Naive B cell (primary cell): ENCODE measurements at places on chromosomes 7 and 10. TPM values are rescaled to one million over a fixed set of nuclear protein-coding genes. Genes with fewer than 3 reads are reported as not detected.

- peaks cover 5% of the 10 kb centered on the region for H3K36me3 ChIP-seq
- H3K27ac ChIP-seq, result no peak overlapping the region
- H3K4me1 ChIP-seq, result no peaks in the 10 kb centered on the region
- H3K27me3 ChIP-seq, result peaks cover 4% of the 10 kb centered on the region
- no peak for DNase-seq
Measured at GRCh38 chr7:157444011-157444842, 107.4 kb downstream of the DNAJB6 start.

DNA sequence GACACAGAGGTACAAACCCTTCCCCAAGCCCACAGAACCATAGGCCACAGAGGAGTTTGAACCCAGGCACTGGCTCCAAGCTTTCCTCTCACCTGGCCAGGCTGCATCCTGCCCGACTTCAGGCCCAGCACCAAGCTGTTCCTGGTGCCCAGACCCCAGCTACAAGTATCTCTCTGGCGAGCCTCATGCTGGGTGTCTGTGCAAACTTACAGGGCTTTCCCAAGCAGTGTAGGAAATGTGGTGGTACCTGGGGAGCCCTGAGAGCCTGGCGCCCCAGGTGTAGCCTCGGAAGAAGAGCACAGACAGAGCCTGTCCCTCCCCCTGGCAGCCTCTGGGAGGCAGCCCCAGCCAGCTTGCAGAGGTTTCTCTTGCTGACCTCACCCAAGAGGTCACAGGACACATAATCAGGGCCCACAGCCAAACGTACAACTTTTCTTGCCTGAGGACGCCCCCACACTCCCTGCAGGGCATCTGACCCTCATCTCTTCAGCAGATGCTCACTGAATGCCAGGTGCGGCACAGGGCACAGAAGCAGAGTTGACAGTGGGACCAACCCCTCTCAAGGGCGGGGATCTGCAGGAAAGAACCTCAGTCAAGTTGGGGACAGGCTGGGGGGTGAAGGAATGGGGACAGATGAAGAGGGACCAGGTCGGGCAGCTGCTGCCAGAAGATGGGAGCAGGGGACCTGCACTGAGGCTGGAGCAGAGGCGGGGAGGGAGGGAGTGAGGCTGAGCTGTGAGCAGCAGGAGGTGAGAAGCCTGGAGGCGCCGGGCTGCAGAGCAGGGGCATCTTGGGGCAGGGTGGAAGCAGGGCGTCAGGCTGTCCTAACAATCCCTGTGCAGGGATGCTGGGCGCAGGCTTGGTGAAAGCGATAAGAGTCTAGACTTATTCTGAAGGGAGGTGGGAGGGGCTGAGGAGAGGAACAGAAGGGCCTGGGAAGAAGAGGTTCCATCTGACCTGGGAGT is 16.3 kb upstream of the MYL7 start:
- no peaks in the 10 kb centered on the region for H3K4me1 ChIP-seq
- H3K36me3 ChIP-seq, result no peaks in the 10 kb centered on the region
- H3K27me3 ChIP-seq, result no peaks in the 10 kb centered on the region
- H3K27ac ChIP-seq, result no peak overlapping the region
- no peak overlapping the region for H3K4me3 ChIP-seq

GRCh38 chr10:126075009-126075408 is 178.6 kb downstream of the FANK1 start:
- H3K27me3 ChIP-seq, result peaks cover 40% of the 10 kb centered on the region
- no peak overlapping the region for H3K4me3 ChIP-seq
- no peak for DNase-seq
- H3K36me3 ChIP-seq, result no peaks in the 10 kb centered on the region
- H3K27ac ChIP-seq, result no peak overlapping the region

DNA sequence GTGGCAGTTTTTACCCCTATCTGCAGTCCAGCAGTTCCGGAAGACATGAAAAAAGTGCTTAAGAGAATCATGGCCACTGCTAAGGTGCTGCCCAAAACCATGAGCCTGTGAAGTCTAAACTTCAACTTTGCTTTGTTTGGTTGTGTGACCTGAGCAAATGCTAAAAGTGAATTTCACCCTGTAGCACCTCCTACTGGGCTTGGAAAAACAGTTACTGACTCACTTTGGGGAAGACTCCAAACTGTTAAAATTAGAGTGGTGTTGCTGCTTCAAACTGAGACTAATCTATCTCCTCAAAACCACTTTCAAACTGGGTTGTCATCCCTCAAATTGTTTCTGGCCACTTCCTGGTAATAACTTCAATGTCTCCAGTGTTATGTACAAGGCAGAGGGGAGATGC is 21.3 kb downstream of the MKX start:
- no peaks in the 10 kb centered on the region for H3K36me3 ChIP-seq
- H3K4me1 ChIP-seq, result no peaks in the 10 kb centered on the region
- DNase-seq, result no peak

DNA sequence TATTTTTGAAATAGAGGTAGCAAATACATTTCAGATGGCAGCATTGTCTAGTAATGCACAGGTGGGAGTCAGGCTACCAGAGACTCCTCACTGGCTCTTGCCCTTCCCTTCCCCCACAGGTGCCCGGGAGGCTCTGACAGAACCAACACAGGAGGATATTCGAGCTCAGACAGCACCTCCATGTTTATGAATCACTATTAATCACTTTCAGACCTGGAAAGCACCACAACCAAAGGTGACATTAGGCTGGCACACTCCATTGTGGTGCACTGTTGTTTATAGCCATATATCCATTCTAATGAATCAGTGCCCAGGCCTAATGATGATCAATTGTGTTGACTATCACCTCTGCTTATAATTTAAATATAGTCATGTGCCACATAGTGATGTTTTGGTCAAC is 107.8 kb upstream of the NAMPT start:
- peaks cover 8% of the 10 kb centered on the region for H3K36me3 ChIP-seq
- no peak overlapping the region for H3K4me3 ChIP-seq
- no peaks in the 10 kb centered on the region for H3K4me1 ChIP-seq
- peaks cover 37% of the 10 kb centered on the region for H3K27me3 ChIP-seq

GRCh38 chr7:142301299-142301698 is 43.4 kb upstream of the PRSS58 start:
- no peak for DNase-seq
- H3K4me3 ChIP-seq, result no peak overlapping the region
- peaks cover 4% of the 10 kb centered on the region for H3K4me1 ChIP-seq
- peaks cover 5% of the 10 kb centered on the region for H3K27me3 ChIP-seq
- H3K36me3 ChIP-seq, result no peaks in the 10 kb centered on the region

GRCh38 chr10:30639946-30640786 is 10.6 kb upstream of the LYZL2 start:
- H3K36me3 ChIP-seq, result no peaks in the 10 kb centered on the region
- H3K4me1 ChIP-seq, result no peaks in the 10 kb centered on the region
- H3K27me3 ChIP-seq, result peaks cover 29% of the 10 kb centered on the region
- no peak overlapping the region for H3K27ac ChIP-seq

DNA sequence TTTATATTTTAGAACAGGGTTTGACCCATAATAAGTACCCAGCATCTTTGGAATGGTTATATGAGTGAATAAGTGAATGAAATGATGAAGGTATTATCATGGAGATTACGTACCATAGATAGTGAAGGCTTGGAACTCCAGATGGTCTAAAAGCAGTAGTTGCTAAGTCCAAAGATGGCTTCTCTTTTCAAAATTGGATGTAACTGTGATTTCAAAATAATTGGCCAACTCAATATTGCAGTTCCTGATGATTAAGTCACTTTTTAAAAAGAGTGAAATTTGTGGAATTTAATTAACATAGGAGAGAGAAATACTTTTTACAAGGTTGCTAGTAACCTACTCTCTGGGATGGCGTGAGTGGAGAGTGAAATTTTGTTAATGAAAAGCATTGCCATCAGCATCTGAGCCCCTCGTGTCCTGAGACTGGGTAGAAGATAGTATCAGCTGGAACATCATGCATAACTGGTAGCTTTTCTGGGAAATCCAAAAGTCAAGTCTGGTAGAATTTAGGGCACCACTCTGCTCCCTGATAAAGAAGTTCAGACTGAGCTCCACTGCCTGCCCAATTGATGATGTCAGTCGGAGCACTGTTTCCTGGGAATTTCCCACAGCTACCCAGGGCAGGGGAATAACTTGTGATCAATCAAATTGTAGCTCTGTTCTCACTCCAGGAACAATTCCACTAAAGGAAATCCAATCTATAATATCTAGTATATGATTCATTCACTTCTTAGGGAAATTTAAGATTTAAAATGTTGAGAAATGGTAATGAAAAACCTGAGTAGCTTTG is 3.2 kb downstream of the GPR141 start:
- H3K4me3 ChIP-seq, result no peak overlapping the region
- peaks cover 30% of the 10 kb centered on the region for H3K4me1 ChIP-seq
- DNase-seq, result no peak
- H3K36me3 ChIP-seq, result peaks cover 4% of the 10 kb centered on the region
- peaks cover 53% of the 10 kb centered on the region for H3K27me3 ChIP-seq

DNA sequence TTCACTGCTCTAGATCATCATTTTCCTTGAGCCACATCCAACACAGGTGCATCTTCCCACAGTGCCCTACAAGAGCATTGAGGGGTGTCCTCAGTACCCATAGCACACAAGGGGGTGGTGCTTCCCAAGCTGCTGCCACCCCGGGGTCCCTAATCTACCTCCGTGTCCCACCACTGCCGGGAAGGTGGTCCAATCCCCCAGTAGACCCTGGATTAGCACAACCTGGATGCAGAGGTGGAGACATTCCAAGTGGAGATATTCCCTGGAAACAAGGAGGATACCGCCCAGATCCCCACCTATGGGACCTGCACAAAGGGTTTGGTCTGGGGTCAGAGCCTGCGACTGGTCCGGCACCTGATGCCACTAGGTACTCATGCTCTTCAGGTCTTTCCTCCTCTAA is 284.8 kb upstream of the PPP2R2D start:
- no peaks in the 10 kb centered on the region for H3K4me1 ChIP-seq
- H3K27me3 ChIP-seq, result peaks cover 18% of the 10 kb centered on the region
- DNase-seq, result no peak
- H3K4me3 ChIP-seq, result no peak overlapping the region
- no peak overlapping the region for H3K27ac ChIP-seq

- H3K4me1 ChIP-seq, result peaks cover 35% of the 10 kb centered on the region
- H3K27me3 ChIP-seq, result no peaks in the 10 kb centered on the region
- no peak for DNase-seq
- H3K36me3 ChIP-seq, result peaks cover 10% of the 10 kb centered on the region
Measured at GRCh38 chr10:123204127-123204461, 49.9 kb downstream of the BUB3 start.

GRCh38 chr7:24763303-24763901 is 6.1 kb upstream of the GSDME start:
- peaks cover 26% of the 10 kb centered on the region for H3K27me3 ChIP-seq
- no peaks in the 10 kb centered on the region for H3K36me3 ChIP-seq
- no peaks in the 10 kb centered on the region for H3K4me1 ChIP-seq
- no peak for DNase-seq

Gene UBN2
- 2.4 TPM for polyA plus RNA-seq

GRCh38 chr10:1127629-1128028 is 71.4 kb downstream of the WDR37 start:
- no peak overlapping the region for H3K4me3 ChIP-seq
- no peaks in the 10 kb centered on the region for H3K27me3 ChIP-seq
- peaks cover 66% of the 10 kb centered on the region for H3K36me3 ChIP-seq
- no peak for DNase-seq
- H3K27ac ChIP-seq, result no peak overlapping the region
- peaks cover 7% of the 10 kb centered on the region for H3K4me1 ChIP-seq

DNA sequence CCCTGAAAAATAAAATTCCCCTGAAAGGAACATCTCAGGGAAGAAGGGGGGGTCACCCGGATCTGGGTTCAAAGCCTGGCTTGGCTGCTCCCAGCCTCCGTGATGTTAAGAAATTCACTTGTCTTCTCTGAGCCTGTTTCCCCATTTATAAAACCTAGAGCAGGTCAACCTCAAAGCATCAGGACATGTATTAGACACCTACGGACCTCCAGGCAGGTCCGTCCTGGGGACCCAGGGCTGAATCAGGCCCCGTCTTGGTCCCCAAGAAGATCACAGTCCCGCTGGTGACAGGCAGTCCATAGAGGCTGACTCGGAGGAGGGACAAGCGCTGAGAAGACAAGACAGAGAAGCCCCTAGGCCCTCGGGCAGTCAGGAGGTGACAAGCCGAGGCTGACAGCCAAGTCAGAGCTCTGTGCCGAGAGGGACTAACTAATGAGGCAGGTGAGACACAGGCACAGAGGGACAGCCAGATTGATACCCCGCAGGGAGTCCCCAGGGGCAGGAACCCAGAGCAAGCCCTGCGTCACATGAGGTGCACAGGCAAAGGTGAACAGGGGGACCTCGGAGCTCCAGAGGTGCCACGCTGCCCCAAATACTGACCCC is 2.9 kb downstream of the MYL10 start:
- H3K36me3 ChIP-seq, result no peaks in the 10 kb centered on the region
- H3K27ac ChIP-seq, result no peak overlapping the region
- no peak for DNase-seq
- H3K27me3 ChIP-seq, result peaks cover 39% of the 10 kb centered on the region

Gene TEX36
- polyA plus RNA-seq, result not detected

DNA sequence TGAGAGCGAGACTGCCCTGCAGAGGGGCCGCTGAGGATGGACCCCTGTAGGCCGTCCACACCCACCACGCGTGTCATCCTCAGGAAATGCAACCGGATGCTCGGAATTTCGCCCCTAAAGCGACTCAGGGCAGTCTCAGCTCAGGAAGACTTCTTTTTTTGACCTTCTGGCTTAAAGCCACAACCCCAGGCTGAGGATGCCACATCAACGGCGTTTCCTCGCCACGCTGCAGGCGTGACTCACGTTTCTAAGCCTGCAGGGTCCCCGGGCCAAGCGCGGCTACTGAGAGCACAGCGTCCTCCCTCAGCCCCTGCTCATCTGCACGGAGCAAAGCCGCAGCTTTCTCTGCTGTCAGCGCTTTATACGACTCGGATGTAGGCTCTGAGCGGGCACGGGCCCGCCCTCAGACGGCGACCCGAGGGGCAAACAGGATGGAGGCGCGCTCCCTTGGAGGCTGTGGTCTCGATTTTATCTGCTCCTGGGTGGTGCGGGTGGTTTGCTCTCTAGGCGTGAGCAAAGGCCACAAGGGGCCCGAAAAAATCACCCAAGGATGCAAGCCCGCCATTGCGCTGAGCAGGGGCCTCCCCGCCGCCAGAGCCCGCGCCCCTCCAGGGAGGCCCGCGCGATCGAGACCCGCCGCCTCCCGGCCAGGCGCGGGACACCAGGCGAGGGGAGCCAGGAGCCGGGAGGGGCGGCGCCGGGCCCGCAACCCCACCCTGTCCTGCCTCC is 726 bp upstream of the INSIG1 start:
- H3K4me1 ChIP-seq, result peaks cover 40% of the 10 kb centered on the region
- peak overlapping the region; percentile 96 for H3K27ac ChIP-seq
- no peaks in the 10 kb centered on the region for H3K36me3 ChIP-seq
- H3K27me3 ChIP-seq, result no peaks in the 10 kb centered on the region
- H3K4me3 ChIP-seq, result peak overlapping the region; percentile 82

- DNase-seq, result no peak
- H3K36me3 ChIP-seq, result no peaks in the 10 kb centered on the region
- H3K27me3 ChIP-seq, result no peaks in the 10 kb centered on the region
- peak overlapping the region; percentile 88 for H3K4me3 ChIP-seq
- peak overlapping the region; percentile 83 for H3K27ac ChIP-seq
Measured at GRCh38 chr7:100159099-100159623, 638 bp upstream of the TRAPPC14 start.

- H3K36me3 ChIP-seq, result no peaks in the 10 kb centered on the region
- H3K27ac ChIP-seq, result peak overlapping the region; percentile 45
- H3K4me3 ChIP-seq, result peak overlapping the region; percentile 72
- peaks cover 22% of the 10 kb centered on the region for H3K4me1 ChIP-seq
- H3K27me3 ChIP-seq, result no peaks in the 10 kb centered on the region
Measured at GRCh38 chr10:13102002-13102794, 2.2 kb downstream of the OPTN start.
